ENCODE measurements at places on chromosomes 5 and 9.

- no peak for DNase-seq
Observed at GRCh38 chr9:93860694-93861658, 94.2 kb downstream of the BARX1 start.

DNA sequence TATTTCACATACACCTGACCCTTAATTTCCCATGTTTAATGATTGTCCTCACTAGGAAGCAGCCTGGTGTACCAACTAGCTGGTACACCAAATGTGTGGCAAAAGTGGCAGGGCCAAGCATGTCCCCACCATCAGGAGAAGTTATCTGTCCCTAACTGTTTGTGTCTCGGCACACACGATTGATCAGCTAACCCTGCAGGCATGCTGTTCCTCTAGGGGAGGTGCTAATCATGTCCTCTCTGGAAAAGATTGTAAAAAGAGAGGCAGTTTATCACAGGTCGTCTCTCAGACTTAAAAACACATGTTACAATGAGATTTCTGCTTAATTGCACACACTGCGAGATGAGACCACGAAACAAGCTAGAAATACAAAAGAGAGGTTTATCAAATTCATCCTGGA lies 342.7 kb downstream of the DIRAS2 start:
- no peak for DNase-seq

DNA sequence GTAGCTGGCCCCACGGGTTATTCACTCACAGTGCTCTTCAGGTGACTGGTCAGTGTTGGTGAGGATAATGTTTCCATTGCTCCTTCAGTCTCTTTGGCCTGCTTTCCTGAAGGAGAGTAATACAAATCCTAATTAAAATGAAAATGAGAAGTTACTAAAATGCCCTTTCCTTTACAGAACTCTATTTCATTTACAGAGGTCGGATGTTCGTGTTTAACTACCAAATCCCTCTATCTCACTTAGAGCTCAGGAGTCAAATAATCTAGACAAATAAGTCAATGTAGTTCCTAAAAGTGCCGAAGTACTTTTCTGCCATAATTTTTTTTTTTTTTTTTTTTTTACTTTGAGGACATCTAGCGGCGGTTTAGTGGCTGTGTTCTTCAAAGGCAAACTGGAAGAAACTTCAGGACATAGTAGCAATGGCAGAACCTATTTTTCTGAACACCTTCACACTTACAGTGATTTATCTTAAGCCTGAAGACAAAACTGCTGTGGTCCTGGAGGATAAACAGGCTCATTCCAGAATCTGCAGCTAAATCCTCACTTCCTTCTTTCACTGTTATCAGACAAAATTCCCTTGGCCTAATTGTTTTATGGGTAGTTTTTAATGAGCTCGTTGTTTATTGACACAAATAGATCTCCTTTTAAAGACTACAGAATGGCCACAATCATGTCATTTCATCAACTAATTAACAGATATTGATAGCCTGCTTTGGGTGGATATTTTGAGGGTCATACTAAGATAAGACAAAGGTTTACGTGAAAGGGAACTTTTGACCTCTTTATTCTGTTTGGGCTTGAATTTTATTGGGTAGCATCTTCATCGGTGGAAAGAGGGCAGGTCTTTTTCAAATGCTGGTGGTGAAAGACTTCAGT lies 207.6 kb upstream of the DMRTA1 start:
- no peak for DNase-seq

GRCh38 chr5:157186309-157187045 lies 5.8 kb downstream of the ITK start:
- DNase-seq, result peak; percentile 50

- no peak for DNase-seq
Observed at GRCh38 chr9:84270847-84271530, 69.6 kb downstream of the SLC28A3 start.

- DNase-seq, result no peak
Observed at GRCh38 chr5:8686707-8687106, 817.8 kb downstream of the MTRR start.

- DNase-seq, result no peak
Observed at GRCh38 chr9:116959809-116960208, 272.7 kb downstream of the TRIM32 start.

- no peak for DNase-seq
Observed at GRCh38 chr9:108185613-108186012, 670.2 kb downstream of the ACTL7B start.

DNA sequence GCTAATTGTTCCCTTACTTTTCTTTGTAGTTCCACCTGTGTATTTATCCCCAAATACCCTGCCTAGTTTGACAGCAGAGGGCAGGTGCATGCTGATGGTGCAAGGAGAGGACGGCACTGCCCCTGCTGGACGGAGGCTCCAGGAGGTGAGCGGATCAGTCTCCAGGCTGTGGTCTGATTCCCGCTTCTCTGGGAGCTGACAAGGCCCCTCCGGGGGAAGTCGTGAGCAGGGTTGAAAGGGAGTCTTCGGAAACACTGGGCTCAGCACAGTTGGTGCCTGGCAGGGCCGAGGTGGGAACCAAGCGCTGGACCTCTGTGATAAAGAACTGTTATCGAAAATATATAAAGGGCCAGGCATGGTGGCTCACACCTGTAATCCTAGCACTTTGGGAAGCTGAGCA lies 52.9 kb downstream of the RASGEF1C start:
- DNase-seq, result no peak

DNA sequence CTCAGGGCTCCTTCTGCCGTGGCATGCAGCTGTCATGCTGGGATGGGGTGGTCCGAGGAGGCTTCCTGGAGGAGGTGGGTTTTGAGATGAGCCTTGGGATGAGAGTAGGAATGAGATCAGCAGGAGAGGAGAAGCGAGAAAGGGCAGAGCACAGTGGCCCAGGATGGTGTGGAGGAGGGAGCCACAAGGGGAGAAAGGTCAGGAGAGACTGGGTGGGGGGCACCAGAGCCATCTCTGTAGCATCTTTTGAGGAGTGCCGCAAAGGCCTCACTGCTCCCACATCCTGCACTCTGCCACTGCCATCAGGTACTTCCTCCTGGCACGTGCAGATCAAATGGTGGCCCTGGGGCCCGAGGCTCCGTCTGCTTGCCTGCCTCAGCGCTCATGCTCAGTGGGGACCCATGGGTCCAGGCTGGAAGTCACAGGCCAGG lies 150.2 kb downstream of the MACROH2A1 start:
- peak; percentile 7 for DNase-seq

DNA sequence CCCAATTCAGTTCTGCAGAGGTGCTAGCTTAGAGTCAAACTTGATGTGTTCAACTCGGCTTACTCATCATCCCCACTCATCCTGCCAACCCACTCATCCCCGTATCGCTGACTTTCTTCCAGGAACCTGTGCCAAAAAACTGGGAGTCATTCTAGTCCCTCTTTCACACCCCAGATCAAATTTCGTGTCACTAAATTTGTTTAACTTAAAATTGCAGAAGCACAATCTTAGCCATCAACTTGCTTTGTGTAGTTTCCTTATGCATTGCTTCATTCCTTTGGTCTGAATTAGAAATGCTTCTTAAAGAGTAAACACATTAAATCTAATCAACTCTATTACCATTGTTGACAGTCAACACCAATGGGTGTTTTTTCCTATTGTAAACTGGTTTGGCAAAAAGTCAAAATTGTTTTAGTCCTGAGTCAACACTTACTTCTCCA lies 162.4 kb downstream of the TTC39B start:
- no peak for DNase-seq

DNA sequence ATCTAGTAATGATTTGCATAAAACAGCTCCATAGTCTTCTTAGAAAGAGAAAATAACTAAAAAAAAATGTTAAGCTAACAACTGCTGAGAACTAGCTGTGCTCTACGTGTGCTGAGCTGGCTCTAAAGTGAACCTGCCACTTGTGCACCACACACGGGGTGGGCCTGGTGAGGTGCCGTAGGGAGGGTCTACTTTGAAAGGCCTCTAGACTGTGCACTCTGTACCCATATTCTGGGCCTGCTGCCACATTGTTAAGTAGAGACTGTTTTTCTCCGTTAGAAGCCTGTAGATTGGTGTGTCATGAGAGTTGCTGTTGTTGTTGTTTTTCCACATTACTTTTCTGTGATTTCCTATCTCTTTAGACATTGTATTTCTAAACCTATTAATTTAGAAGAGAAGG lies 93.9 kb downstream of the CD180 start:
- DNase-seq, result no peak

GRCh38 chr9:7653262-7653661 lies 146.3 kb downstream of the DMAC1 start:
- no peak for DNase-seq

GRCh38 chr9:73640971-73641370 lies 489.3 kb downstream of the ANXA1 start:
- DNase-seq, result no peak

GRCh38 chr5:100902440-100903038 lies 543 bp downstream of the ST8SIA4 start:
- DNase-seq, result peak; percentile 42

- DNase-seq, result no peak
Observed at GRCh38 chr5:158715592-158715991, 384.1 kb downstream of the EBF1 start.

DNA sequence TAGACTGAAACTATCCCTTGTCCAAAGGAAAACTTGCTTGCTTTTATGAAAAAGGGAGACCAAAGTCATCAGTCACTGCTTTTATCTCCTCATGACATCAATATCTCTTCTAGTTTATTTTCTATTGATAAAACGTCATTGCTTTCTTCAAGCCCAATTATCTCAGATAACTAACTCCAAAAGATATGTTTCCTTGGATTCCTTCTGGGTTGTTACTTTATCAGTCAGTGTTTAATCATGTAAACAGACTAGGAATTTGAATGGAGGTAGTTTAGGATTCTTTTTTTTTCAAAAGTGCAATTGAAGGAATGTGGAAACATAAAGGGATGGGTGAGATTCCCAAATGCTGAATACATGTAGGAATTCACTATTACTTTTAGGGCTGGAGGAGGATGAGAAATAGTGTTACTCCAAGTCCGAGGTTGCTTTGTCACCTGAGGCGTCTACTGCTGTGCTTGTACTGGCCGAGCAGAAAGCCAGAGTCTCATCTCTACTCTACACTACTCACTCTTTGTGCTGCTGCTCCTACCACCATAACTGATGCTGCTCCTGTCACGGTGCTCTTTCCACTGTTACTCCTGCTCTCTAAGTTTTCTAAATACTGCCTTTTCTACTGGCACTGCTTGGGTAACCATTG lies 1697.1 kb upstream of the NUDT12 start:
- DNase-seq, result no peak

- DNase-seq, result no peak
Observed at GRCh38 chr9:111978616-111979015, 82.0 kb downstream of the UGCG start.

- no peak for DNase-seq
Observed at GRCh38 chr5:80161165-80161564, 94.7 kb downstream of the SERINC5 start.

GRCh38 chr5:157288405-157289163 lies 22.7 kb downstream of the CYFIP2 start:
- DNase-seq, result no peak

GRCh38 chr5:69052181-69052580 lies 41.6 kb upstream of the SLC30A5 start:
- no peak for DNase-seq

DNA sequence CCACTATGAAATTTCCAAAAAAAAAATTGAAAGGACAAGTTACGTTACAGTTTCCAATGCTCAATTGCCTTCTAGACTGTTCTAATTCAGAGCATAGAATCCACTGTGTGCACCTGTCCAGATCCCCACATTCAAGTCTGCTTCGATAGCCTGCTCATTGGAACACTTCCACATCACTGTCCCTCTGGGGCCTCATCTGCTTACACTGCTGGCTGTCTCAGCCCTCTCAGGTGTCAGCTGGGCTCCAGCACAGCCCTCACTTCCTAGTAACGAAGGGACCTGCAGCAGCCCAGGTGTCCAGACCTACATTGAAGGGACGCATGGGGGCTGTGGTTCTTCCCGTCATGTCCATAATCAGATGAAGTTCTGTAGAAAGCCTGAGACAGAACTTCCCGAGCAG lies 94.3 kb upstream of the EMB start:
- DNase-seq, result no peak

DNA sequence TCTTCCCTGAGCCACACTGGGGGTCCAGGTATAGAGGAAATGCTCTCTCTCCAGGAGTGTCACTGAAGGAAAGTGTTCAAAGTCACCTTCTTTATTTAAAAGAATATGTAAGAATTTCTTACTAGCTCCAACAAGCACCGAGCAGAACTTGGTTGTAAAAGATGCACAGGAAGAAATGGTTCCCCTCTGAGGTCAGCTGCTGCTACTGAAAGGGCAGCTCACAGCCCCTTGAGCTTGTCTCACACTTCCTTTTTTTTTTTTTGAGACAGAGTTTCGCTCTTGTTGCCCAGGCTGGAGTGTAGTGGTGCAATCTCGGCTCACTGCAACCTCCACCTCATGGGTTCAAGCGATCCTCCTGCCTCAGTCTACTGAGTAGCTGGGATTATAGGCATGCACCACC lies 77.2 kb downstream of the PRRT1B start:
- DNase-seq, result no peak

DNA sequence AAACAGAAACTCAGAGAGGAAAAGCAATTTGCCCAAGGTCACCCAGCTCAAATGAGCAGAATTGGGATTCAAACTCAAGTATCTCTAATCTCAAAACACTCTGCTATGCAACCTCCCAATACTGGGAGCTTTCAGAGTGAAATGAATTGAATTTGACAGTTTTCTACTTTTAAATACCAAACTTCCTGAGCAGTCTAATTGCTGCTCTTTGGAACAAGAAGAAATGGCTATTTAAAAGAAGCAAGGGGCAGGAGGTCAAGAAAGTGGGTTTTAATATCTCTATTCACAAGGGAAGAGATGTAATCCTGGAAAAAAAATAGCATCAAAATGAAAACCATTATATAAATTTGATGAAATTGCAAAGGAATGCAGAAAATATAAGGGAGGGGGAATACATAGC lies 142.6 kb downstream of the INSYN2B start:
- no peak for DNase-seq

- no peak for DNase-seq
Observed at GRCh38 chr9:115211413-115212124, 93.6 kb upstream of the TNC start.

DNA sequence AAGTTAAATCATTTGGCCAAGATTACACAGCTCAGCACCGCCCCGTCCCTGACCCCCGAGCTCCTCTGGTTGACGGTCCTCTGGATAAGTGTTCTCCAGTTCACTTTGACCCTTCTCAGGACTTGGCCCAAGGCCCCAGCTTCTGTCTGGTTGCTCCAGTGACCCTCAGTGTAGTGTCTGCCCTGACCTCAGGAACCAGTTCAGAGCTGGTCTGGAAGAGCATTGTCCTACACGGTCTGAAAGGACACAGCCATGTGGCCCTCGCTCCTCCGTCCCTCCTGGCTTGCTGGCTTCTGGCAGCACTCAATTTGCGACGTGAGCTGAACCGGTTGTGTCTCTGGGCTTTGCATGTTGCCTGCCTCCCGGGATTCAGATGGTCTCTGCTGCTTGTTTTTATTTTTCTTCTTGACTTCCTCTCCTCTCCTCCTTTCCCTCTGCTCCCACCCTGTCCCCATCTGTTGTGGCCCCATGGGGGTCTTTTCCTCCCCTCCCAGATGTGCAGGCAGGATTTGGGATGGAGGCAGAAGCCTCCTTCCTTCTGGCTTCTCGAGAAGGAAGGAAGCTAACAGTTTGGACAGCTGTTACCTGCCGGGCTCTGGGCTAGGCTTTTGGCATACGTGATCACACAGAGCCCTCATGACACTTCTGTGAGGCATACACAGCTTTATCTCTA lies 72.0 kb downstream of the PPARGC1B start:
- DNase-seq, result no peak
